Stimulated activated CD8-positive, alpha-beta memory T cell treated with anti-CD3 and anti-CD28 coated beads, Interleukin-4, amount 100 ng/mL, for 48 hours (primary cell): ENCODE measurements at places on chromosomes 1 and 21.

DNA sequence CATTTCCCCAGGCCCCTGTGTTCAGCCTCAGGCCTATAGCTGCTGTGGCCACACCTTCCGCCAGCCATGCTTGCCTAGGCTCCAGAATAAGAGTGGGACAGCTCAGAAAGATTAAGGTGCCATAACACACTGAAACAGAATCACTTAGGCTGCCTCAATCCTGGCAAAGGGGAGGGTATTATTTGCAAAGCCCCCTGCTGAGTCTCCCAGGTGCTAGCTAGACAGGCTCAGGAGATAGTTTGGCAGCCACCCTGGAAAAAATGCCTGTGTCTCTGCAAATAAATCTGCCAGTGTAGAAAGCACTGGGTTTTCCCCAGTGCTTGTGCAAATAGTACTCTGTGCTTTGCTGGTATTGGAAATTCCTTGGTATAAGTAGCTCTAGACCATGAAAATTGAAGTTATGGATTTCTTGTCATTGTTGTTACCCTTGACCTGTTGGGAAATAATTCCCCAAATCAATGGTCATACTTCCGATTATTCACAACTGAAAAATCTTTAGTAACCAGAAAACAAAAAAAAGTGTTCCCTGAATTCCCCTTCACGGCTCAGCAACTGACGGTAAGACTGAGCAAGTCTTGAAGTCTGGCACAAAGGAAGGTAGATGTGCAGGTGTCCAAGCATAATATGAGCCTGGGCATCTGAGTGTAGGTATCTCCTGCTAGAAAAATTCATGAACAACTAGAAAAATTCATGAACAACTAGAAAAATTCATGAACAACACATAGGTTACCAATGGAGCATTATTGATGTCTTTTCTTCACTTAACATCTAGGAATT, 56.9 kb downstream of the PROX1 start:
- DNase-seq = no peak

DNA sequence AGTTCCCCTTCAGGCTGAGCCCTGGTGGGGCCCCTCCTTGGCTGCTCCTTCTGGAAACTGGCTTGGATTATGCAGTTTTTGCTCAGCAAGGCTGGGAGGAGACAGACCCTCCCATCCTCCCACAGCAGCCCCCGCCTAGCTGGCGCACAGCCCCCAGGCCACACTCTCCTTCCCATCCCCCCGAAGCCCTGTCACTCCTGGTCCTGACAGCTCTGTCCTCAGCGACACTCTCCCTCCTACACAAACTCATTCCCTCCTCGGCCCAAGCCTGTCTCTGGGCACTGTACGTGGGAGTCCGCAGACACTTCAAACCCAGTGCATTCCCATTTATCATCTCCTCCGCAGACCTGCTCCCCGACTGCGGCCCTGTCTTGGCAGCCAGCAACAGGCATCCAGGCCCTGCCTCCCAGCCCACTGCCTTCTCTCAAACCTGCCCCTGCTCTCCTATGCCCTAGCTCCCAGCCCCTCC, 25.0 kb upstream of the EPHB2 start:
- no peak for DNase-seq

- peak; percentile 57 for DNase-seq
Observed at GRCh38 chr1:162878000-162878596, 17.1 kb upstream of the CCDC190 start.

DNA sequence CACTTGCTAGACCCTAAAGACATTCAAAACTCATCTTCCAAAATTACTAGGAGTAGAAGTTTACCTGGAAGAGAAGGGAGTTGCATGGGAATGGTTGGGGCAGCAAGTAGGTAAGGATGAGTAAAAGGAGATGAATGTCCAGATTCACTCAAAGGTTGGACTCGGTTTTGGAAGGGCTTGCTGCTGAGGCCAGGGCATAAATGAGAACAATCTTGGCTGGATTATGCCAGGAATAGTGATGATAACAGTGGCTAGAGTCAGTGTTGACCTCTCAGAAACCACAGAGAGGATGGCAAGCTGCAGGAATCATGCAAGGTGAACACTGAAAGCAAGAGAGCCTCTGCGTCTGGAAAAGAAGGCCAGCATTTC, 43.4 kb downstream of the C8A start:
- DNase-seq = no peak

- DNase-seq = no peak
Observed at GRCh38 chr1:67285780-67286488, 21.7 kb upstream of the IL12RB2 start.

DNA sequence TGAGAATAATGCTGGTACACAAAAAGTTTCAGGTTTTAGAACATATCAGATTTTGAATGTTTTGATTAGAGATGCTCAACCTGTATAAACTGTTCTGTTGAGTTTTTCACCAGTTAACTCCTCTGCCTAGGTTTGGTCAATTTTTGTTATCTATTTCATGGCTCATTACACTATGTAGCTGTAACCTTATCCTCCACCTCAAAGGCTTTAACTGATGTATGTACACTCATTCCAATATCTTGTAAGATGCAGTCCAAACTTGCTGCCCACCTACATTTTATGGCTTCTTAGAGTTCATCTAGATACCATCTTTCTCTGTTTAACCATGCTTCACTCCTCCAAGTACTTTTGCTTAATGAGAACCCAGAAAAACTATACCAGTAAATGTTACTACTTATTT, 107.8 kb downstream of the EIF4G3 start:
- DNase-seq = no peak

- DNase-seq = no peak
Observed at GRCh38 chr1:236149003-236149595, 6.8 kb downstream of the GPR137B start.

GRCh38 chr1:226985839-226986463, 45.9 kb downstream of the COQ8A start:
- DNase-seq = no peak

DNA sequence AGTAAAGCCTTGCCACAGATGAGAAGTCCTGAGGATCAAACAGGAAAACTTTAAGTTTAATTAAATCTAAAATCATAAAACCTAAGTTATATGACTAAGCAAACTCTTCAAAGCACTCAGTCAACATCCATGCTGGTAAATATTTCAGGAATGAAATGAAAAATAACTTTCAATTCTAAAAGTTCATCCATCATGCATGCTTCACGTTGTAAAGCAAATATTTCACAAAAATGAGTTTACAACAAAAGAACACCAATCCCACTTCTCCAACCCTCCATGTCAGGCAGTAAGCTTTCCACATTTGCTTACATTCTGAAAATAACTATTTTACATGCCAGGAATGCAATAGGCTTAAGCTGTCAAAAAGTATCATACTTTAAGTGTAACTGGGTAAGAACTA, 16.8 kb downstream of the APP start:
- DNase-seq = no peak

- DNase-seq = no peak
Observed at GRCh38 chr1:171643156-171643555, 9.3 kb downstream of the MYOC start.

- no peak for DNase-seq
Observed at GRCh38 chr1:179007233-179007632, 18.5 kb upstream of the FAM20B start.

GRCh38 chr21:31351438-31351837, 7.4 kb upstream of the TIAM1 start:
- DNase-seq = no peak

GRCh38 chr1:54265126-54265525, 65.2 kb downstream of the MRPL37 start:
- no peak for DNase-seq

GRCh38 chr21:45859762-45860357, 121.7 kb upstream of the COL6A1 start:
- DNase-seq = peak; percentile 16

GRCh38 chr1:213714645-213715044, 273.1 kb upstream of the PROX1 start:
- DNase-seq = no peak

DNA sequence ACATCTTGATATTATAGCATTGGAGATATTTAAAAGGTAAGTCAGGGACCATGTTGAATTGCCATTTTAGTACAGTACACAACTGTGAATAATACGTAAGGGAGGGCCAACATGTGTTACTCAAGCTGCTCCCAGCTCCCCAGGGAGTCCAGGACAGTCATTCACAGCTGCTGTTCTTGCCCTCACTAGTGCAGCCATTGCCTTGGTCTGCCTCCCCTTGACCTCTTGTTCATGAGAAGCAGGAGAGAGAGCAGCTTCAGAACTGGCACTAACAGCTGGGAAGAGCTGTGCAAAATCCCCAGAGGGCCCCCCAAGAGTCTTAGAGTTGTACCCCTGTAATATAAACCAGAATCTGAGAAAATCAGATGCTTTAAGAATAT, 16.4 kb downstream of the TCEANC2 start:
- no peak for DNase-seq

DNA sequence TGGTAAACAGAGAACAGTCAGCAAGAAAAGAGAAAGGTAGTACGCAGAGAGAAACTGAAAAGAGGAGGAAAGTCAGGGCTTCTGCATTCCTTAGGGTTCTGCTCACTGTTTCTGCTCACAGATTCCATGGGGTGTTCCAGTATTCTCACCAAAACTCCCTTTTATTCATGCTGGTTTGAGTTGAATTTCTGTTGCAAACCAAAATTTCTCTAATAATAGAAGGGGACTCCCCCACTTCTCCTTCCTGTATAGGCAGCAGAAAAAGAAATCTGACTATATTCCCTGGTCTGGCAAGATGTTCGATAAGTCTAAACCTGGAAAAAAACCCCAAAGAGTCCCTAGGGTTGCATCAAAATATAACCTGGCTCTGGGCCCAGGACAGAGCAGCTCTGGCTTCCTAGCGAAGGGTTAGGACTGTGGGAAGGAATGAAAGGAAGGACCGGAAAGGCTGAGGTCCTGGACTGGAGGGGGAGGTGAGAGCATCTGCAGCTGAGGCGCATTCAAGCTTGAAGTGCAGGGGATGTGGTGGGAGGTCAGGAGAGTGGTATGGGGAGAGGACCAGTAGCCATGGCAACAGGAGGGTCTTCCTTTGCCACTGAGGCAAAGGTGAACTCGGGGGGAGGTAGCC, 18.8 kb upstream of the RGS16 start:
- DNase-seq = no peak

GRCh38 chr1:14788080-14788479, 189.6 kb downstream of the KAZN start:
- no peak for DNase-seq

DNA sequence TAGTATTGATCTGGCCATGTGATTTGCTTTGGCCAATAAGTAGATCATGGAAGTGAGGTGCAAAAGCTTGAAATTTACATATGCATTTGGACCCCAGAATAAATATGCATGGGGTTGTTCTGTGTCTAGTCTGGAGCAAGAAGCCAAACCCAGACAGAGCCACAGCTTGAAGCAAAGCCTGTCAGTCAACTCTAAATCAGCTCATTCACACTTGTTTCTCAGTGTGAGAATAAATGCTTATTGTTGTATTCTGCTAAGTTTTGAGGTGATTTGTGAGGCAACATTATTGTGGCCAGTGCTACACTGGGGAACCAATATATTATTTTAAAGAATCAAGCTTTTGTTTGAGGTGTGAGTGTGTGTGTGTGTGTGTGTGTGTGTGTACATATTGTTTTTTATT, 12.2 kb upstream of the PGLYRP3 start:
- DNase-seq = no peak

- DNase-seq = no peak
Observed at GRCh38 chr1:182192215-182192614, 130.7 kb upstream of the ZNF648 start.

- no peak for DNase-seq
Observed at GRCh38 chr1:33494929-33495328, 22.5 kb downstream of the ZSCAN20 start.

- DNase-seq = no peak
Observed at GRCh38 chr21:45460611-45461368, 55.8 kb downstream of the COL18A1 start.

DNA sequence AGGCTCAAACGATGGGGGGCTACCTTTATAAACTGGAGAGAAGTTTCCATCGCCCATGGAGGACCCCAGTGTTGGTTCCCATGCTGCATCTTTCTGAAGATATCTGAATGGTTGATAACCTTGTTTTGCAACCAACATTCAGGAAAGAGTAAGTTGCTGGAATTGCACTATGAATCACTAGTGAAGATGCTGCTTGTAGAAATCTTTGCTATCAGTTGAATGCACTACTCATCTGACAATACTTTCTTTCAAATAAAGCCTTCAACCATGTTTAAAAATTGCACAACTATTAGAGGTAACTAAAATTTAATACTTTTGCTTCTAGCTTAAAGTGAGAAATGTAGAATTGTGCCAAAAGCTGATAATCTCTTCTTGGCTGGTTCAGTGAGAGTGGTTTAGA, 86.8 kb upstream of the HIVEP3 start:
- DNase-seq = no peak

DNA sequence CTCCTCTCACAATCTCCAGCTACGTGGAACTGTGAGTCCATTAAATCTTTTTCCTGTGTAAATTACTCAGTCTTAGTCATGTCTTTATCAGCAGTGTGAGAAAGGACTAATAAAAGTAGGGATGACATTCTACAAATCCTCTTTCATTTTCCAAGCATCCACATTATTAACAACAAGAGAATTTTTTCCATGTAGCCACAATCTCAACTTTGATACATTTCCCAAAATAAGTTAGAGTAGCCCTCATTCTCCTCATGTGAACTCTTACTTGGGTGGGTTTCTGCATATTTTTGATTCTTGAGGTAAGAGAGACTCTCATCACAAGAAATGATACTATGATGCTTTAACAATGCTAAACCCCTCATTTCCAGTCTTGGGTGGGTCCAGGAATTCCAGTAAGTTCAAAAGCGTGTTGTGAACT, 52.8 kb downstream of the TNFSF18 start:
- DNase-seq = no peak

DNA sequence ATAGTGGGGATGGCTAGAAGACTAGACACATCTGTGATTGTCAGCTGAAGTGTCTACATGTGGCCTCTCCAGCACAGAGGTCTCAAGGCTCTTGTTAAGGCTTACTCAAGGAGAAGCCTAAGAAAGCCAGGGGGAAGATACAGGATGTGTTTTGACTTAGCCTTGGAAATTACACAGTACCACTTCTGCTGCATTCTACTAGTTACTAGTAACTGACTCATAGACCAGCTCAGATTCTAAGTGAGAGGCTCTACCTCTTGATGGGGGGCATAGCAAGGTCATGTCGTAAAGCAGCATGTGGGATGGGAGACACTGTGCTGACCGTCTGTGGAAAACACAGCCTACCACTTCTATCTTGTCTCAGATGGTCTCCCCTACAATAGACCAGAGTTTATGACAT, 99.5 kb downstream of the UBE2U start:
- no peak for DNase-seq

- DNase-seq = no peak
Observed at GRCh38 chr1:184504040-184504954, 117.5 kb downstream of the C1orf21 start.

DNA sequence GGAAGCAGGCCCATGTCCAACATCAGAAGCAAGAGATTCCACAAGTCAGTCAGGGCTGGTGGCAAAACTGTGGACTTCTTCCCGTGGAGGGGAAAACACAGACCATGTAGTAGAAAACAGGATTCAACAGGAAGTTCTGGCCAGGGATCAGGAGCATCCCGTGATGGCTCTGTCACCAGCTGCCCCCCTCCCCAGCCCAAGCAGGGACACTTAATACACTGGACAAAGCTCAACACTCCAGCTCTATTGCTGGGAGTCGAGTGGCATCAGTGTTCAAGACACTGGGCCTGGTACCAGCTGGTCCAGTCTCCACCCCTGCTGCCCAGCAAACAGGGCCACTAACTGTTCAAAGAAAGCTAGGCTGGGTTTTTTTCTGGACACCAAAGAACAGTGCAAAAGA, 3.7 kb downstream of the SLC45A3 start:
- DNase-seq = no peak

- peak; percentile 83 for DNase-seq
Observed at GRCh38 chr1:173195596-173196088, 11.5 kb downstream of the TNFSF4 start.

GRCh38 chr1:167693425-167694045, 28.2 kb upstream of the MPZL1 start:
- DNase-seq = no peak

GRCh38 chr1:11320153-11320936, 47.3 kb downstream of the UBIAD1 start:
- peak; percentile 72 for DNase-seq
